Fibroblast of mammary gland (primary cell): ENCODE measurements at places on chromosomes 1 and 21.
A peak's percentile ranks its signal among the peaks of the same experiment; 100 is the strongest.

DNA sequence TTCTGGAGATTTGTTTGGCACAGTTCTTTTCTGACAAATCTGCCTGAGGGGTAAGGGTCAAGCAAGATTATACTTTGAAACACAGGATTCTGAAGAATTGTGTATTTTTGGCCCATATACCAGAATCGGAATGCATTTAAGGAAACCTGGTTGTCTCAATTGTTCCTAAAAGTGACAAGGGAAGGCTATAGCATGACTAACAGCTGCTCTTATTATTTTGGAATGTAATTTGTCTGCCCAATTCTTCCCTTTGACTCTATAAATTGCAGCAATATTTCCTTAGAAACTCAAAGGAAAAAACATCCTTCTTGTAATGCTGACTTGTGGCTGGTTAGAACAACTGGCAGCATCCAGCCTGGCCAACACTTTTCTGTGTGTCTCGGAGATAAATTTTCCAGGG, 15.8 kb upstream of the VCAM1 start:
- no peak for DNase-seq

- DNase-seq: peak; percentile 53
These were observed 9.2 kb downstream of the RPS6KA1 start for GRCh38 chr1:26538480-26539412.

- DNase-seq: no peak
These were observed 37.1 kb downstream of the WNT9A start for GRCh38 chr1:227910511-227911153.

DNA sequence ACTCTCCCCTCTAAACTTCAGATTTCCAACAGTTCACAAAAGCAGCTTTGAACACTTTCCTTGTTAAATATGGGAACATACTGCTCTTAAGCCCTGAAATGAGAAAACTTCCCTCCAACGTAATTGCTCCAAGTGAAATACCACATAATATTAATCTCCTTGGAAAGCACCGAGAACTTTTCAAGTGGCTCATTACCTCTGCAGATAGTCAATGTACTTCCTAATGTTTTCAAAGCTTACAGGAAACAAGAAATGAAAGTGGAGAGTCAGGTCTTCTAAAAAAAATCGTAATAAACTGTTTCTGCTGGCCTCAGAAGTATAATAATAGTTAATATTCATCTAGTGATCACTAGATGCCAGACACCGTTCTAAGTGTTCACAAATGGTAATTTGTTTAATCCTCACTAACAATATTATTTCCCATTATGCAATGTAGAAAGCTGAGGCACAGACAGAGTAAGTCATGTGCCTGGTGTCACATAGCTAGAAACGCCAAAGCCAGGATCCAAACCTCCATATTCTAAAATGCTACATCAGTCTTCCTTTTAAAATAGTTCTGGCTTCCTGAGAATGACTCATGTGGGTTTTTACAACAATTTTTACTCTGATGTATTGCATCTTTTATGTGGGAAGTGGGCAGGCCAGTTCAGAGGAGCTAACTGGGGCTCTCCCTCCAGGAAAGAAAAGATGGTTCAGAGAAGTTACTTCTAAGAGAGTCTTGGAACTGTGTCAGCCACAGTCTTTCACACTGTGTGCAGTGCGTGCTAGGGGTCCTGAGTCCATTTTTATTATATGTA, 177.2 kb downstream of the PLPPR4 start:
- peak; percentile 48 for DNase-seq

DNA sequence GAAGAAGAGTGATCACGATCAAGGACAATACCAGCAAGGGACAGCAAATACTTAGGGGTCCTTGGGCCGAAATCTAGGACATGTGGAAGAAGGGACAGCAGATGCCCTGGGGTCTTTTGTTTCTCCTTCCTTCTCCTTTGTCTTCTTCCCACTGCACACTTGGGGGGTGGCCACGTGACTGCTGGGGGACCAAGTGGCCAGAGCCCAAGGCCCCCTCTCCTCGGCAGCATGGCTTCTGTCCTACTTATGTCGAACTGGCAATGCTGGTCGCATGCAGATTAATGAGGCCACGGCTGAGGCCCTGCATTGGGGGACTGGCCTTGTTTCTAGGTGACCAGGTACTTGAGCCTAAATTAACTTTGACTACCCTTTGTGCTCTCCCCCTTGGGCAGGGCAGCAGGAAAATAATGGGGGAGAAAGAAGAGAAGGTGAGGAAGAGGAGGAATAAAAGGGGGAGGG, 83.0 kb downstream of the GRIK3 start:
- no peak for DNase-seq

DNA sequence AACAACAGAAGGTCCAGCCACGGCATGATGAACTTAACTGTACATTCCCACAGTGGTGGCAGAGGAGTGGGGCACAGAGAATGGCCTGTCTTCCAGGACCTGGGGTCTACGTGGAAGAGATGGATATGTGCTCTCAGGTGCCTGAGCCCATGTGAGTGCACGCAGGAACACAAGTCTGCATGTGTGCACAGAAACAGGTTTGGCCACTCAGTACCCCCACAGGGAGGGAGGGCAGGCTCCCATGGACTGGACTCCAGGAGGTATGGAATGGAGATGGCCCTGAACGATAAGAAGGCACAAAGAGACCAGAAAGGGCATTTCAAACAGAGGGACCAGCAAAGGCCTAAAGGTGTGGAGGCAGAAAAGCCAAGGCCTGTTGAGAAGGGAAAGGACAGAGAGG, 10.8 kb downstream of the COL9A2 start:
- no peak for DNase-seq

GRCh38 chr1:17134034-17134433, 14.8 kb upstream of the PADI2 start:
- DNase-seq: no peak

- no peak for DNase-seq
These were observed 1686.2 kb downstream of the PLA2G4A start for GRCh38 chr1:188514917-188515316.

DNA sequence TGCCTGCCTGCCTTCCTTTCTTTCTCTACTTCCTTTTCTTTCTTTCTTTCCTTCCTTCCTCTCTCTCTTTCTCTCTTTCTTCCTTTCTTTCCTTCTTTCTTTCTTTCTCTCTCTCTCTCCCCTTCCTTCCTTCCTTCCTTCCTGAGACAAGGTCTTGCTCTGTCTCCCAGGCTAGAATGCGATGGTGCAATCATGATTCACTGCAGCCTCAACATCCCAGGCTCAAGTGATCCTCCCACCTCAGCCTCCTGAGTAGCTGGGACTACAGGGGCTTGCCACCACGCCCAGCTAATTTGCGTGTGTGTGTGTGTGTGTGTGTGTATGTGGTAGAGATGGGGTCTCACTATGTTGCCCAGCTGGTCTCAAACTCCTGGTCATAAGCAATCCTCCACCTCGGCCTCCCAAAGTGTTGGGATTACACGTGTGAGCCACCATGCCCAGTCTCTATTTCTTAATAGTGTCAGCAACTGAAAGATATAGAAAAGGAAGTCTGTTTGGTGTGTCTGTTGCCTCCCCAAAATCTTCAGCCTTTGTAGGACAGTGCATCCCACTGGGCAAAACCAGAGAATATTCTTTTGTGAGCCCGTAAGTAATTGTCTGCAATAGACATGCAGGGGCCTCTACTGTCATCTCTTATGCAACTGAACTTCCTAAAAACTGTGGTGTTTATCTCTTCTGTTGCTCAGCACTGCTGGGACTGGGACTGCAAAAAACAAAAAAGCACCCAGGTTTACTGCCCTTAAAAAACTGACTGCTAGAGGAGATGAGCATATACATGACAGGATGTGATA, 20.9 kb upstream of the RAB4A start:
- DNase-seq: no peak

GRCh38 chr21:32422064-32422463, 9.6 kb downstream of the EVA1C start:
- DNase-seq: no peak

- no peak for DNase-seq
These were observed 2.0 kb downstream of the LORICRIN start for GRCh38 chr1:153261281-153262069.

- DNase-seq: no peak
These were observed 81.4 kb upstream of the SMYD2 start for GRCh38 chr1:214199585-214199984.

DNA sequence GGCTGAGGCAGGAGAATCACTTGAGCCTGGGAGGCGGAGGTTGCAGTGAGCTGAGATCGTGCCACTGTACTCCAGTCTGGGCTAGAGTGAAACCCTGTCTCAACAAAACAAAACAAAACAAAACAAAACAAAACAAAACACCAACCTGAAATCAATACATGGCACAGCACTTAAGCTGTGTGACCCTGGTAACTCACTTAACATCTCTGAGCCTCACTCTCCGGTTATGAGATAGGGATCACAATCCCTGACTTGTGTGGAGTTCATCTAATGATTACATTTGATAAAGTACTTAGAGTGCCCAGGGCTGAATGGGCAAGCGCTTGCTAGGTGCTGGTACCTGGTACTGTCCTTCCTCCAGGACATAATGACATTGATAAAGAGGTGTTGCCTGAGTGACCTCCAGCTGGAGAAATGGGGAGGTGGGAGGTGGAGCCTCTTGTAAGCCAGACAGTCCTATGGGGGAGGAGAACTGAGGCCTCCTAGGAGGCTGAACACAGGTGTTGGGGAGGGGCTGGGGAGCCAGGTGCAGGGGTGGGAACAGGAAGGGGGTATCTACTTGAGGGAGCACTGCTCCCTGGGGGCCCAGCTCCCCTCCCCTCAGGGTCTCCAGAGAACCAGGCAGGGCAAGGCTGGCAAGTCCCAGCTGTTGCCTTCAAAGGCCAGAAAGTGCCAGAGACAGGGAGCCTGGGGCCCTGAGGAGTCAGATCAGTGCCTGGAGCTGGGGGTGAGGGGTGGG, 17.9 kb downstream of the FOXO6 start:
- no peak for DNase-seq

DNA sequence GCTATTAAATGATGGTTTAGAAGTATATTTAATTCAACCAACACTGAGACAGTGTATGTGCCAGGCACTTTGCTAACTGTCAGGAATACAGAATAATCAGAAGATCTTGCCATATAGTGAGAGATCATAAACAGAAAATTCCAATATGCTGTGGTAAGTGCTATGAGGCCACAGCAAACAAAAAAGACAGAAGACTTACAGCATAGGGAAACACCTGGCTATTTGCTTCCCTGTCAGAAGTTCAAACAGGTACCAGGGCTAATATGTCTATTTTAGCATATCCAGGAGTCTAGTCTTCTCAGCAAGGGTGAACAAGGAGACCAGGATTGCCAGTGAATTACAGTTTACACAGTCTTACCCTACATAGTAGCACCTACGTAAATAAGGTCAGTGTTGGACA, 30.4 kb downstream of the TRIT1 start:
- DNase-seq: no peak

DNA sequence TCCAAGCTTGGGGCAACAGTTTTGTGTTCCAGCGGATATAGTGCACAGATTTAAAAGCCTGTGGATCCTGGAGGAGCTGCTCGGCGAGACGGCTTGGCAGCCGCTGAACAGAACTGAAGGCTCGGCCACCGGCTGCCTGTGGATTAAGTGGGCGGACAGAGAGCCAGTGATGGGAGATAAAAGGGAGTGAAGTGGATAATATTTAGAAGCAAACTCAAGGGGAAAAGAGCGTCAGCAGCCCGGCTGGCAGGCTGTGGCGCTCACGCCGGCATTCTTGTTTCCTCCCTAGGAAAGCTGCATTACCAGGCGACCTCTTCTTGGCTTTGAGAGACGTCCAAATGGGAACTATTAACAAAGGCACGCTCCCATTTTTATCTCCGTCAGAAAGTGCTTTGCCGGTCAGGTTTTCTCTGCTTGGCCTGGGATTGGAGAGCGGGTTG, 10.4 kb downstream of the TRABD2B start:
- DNase-seq: peak; percentile 14

- DNase-seq: no peak
These were observed 188.5 kb downstream of the GRIK3 start for GRCh38 chr1:36845802-36846201.

DNA sequence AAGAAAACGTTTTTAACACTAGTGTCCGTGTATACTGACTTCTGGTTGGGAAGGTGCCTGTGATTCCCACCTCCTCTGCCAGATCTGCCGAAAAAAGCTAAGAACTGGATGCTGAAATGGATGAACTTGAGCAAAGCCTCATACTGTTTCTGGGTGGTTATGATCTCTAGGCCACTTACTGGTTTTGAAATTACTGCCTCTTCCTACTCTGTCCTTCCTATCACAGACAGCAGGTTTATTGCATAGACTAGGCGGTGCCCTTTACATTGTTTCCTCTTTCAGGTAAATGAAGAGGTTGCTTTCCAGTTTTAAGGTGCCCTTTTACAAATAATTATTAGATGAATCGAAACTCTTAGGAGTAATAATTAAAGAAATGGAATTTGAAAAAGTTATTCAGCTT, 27.5 kb downstream of the PEX14 start:
- DNase-seq: no peak

DNA sequence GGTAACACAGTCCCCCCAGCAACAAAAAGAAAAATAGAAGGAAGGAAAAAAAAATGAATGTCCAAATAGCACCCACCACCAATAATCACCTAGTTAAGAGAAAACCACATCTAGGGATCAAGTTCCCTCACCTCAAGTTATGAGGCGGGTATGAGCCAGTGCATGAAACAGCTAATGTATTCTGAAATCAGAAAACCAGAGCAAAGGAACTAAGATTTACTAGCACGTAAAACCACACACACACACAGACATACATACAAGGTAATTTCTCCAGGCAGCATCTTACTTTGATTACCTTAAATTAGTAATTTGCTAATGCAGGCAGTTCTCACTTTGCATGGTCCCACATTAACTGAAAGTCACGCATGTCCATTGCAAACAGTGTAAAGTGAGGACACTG, 109.8 kb downstream of the HLCS start:
- no peak for DNase-seq

DNA sequence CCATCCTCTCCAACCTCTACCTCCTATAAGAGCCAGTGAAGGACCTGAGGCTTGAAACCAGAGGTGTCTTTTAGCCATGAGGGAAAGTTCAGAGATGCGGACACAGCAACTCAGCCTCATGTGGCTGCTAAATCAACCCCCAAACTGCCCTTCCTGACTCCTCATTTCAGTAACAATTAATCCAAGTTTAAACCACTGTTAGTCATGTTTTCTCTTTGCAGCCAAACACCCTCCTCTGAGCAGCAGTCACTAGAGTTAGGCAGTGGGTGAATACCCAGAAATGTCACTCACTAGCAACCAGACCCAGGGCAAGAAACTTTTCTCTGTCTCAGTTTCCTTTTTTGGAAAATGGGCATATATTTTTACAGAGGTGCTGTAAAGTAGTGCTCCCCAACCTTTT, 71.2 kb downstream of the KCNJ15 start:
- DNase-seq: peak; percentile 88

GRCh38 chr1:86416343-86416742, 7.6 kb upstream of the CLCA2 start:
- no peak for DNase-seq

DNA sequence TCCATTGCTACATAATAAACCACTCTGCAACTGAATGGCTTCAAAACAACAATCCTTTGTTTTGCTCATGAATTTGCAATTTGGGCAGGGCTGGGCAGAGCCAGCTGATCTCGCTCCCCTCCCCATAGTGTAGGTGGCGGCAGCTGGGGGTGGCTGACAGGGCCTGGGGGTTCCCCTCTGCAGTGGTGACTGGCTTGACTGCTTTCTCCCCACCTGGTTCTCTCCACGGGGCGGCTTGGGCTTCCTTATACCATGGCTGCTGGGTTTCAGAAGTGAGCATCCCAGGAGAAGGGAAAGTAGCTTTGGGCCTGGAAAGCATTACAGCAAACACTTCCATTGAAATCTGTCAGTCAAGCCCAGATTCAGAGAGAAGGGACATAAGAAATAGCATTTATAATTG, 129.7 kb upstream of the ZBTB40 start:
- DNase-seq: no peak
